ENCODE measurements at places on chromosomes 7 and 10.

DNA sequence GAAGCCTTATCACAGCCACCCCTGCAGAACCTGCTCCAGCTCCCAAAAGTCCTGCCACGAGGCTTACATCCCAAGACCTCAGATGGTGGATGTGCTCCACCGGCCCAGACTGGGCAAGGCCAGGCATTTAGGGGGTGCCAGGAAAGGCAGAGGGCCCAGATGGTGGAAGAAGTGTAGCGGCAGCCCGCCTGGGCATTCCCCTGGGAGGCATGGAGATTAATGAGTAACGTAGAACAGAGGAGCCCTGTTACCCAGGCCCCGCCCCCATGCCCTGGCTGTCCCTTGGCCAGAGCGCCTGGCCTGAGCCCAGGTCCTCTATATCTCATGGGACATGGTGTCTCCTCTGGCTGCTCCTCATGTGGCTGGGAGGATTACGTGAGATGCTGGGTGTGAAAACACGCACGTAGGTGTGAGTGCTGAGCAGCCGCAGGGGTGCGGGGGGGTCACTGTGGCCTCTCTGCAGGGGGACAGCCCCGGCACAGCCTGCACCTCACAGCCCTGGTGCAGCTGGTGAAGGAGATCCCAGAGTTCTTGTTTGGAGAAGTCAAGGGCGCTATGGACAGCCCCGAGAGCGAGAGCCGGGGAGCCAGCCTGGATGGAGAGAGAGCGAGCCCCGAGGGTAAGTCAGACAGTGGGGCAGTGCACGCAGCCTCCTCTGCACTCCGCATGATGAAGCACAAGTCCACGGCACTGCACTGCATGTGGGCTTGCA, 52.9 kb downstream of the ZNF467 start:
- no peak for DNase-seq

- no peak for DNase-seq
These were observed 19.5 kb downstream of the TAS2R41 start for GRCh38 chr7:143497008-143497795.

DNA sequence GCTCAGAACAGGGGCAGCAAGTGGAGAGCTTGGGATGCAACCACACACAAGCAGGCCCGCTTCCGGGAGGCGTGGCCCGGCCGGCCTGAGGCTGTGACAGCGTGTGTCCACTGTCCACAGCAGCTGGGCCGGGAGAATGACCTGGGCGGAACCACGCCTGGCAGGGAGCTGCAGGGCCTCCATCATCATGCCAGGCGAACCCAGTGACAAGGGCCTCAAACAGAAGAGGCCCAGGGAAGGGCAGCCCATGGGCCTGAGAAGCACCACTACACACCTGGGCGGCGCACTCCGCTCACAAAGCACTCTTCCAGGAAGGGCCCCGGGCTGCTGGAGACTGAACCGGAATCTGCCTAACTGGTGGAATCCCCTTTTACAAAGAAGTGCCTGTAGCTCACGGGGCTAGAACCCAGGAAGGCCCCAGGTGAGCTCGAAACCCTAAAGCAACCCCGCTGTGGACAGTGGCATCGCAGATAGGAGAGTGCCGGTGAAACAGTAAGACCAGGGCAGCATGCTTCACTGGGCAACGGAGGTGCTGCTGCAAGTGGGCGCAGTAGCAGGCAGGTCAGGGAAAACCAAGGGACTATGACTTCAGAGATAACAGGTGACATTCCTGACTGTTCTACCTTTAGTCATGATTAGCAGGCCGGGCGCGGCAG, 66.0 kb downstream of the MAD1L1 start:
- no peak for DNase-seq

- no peak for DNase-seq
These were observed 8.2 kb downstream of the TMEM270 start for GRCh38 chr7:73869011-73869798.

- DNase-seq, result no peak
These were observed 340.6 kb upstream of the NRP1 start for GRCh38 chr10:33674986-33675599.

DNA sequence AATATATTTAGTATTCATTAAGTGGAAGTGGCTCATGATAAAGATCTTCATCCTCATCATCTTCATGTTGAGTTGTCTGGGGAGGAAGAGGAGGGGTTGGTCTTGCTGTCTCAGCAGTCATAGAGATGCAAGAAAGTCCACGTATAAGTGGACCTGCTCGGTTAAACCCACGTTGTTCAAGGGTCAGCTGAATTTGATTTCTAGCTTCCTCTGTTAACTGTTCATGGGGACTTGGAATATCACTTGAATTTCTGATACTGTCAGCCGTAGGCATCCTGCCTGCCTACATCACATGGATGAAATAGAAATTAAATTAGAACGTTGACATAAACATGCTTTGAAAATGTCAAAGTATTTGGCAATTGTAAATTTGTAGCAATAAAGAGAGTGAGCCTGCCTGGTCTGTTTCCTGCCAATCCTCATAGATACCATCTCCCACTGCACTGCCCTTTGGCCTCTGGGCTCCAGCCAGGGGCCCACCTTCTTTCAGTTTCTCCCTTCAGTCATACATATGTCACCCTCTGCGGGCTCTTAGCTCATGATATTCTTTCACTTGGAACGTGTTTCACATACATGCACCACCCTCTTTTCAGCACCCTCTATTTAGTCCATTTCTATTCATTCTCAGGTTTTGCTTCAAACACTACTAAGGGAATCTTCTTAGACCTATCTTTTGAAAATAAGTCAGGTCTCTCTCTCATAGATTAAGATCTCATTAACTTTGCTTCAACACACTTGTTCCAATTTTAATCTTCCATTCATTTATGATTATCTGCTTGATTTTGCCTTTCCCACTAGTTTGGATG, 376.3 kb downstream of the IPMK start:
- no peak for DNase-seq

DNA sequence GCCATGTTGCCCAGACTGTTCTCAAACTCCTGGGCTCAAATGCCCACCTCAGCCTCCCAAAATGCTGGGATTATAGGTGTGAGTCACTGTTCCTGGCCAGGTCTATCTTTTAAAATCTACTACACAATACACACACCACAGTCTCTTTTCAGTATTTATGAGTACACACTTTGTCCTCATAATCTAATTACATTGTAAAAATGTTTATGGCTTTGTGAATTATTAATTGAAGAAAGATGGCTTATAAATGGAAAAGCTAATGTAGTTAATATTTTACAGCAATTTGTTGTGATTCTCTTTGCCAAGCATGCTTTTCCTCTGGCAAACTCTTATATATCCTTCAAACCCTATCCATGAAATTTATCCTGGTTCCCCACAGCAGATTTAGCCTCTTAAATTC, 22.0 kb downstream of the LAMB4 start:
- no peak for DNase-seq

- DNase-seq, result peak; percentile 33
These were observed 32.6 kb downstream of the DUSP5 start for GRCh38 chr10:110530131-110530831.

DNA sequence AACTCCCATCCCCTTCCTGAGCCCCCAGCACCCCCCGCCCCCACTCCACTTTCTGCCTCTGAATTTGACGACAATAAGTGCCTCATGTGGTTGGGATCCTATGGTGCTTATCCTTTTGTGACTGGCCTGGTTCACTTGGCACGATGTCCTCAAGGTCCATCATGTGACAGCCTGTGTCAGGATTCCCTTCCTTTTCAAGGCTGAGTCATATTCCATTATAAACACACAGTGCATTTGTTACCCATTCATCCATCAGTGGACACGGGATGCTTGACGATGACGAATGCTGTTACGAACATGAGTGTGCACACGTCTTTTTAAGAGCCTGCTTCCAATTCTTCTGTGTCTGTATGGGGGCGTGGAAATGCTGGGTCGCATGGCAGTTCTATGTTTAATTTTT, 26.7 kb downstream of the SHH start:
- DNase-seq, result no peak
